Stimulated activated CD4-positive, alpha-beta T cell treated with anti-CD3 and anti-CD28 coated beads, Interleukin-2, amount 100 ng/mL, for 24 hours (primary cell): ENCODE measurements at places on chromosomes 12 and 14.
A peak's percentile ranks its signal among the peaks of the same experiment; 100 is the strongest.

DNA sequence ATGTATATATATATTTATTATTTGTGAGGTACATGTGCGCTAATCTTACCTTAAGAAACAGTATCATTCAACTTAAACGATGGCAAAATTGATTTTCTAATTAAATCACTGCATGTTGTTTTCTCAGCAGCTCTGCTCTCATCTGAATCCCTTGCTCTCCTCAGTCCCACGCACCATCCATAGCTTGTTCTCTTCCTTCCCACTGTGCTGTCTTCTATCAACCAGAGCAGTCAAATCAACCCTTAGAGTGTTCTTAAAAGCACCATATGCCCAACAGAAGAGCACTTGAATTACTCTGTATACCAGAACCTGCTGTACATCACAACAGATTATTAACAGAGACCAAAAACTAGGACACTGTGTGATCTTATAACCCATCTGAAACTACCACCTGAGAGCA, 209.4 kb upstream of the G2E3 start:
- DNase-seq, result no peak

DNA sequence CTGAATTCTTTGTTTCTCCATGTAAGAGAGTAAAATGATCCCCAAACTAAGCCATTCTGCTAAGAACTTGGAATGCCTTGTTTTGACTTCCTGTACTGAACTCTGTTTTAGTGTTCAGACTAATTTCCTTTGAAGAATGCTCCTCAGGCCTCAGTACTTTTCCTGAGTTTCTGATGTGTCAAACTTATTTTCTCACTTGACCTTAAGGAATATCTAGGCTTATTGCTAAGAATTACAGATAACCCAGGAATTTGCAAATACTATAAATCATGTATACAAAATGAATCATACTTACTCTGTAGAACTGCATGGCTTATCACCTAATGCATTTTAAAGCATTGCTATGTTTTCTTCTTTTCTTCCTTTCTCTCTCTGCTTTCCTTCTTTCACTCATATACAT, 93.1 kb upstream of the PKP2 start:
- DNase-seq, result no peak

- DNase-seq, result no peak
Observed at GRCh38 chr12:3718100-3718499, 34.8 kb downstream of the CRACR2A start.

DNA sequence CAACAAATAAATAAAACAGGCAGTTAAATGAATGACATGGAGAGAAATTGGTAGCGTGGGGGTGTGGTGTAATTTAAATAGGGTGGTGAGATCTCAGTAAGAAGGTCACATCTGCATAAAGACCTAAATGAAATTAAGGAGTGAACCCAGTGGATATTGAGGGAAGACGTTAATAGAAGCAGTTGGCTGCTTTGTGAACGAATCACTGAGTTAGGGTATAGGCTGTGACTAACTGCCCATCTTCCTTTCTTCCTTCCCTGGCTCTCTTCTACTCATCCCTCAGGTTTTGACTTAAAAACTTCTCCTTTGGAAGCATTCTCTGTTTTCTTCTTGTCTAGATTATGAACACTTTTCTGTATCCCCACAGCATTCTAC, 64.7 kb downstream of the BTG1 start:
- DNase-seq, result no peak

DNA sequence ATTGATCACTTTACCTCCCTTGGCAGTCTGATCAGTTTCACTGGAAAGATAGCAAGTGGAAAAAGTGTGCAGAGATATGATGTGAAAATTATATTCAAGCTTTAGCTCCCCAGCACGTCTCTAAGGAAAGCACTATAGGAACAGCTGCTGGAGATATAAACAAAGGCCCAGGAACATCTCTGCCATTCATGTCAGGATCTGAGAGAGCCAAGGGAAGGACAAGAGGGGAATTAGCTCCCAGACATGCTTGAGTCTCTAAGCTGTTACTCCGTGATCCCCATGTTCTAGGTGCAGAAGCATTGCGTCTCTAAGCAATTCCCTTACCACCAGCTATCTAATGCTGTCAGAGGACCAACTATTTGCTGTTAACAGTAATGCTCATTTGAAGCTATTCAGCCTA, 700.2 kb downstream of the DIO2 start:
- DNase-seq, result no peak

DNA sequence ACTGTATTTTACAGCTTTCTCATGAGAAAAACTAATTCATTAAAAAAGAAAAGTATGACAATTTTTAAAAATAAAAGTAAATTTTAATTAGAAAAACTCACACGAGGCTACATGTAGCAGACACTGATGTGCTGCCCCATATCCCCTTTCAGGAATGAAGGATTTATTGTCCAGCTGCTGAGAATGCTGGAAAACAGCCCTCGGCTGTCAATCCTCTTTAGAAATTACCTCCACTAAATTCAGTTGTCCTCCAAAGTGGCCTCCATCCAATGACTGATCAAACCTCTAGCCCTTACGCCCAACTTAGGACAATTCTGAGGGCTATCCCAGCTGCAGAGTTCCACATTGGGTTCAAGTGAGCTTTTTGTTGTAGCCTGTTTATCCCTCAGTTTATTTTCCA, 29.8 kb upstream of the AP4S1 start:
- no peak for DNase-seq

GRCh38 chr12:50545213-50545612, 40.4 kb downstream of the DIP2B start:
- DNase-seq, result no peak

DNA sequence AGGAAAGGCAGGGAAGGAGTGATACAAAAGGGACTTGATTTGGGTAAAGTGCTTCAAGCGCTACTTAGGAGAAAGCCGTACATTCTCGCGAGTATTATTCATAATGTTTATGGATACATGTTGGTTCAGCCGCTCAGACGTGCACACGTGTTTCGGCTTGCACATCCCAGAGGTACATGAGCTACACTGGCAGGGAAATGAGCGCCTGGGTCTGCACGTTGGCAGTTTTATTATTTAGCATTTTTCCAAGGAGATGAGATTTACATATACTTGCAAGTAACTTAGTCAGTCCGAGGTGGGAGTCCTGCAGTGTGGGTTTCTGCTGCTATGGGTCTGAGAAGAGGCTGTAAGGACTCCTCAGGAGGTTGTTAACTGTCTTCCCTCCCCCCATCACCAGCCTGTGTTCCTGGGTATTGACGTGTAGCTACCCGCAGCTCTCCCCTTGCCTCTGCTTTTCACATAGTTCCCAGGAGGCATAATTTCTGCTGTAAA, 1.5 kb downstream of the PRKCH start:
- peak; percentile 58 for DNase-seq

DNA sequence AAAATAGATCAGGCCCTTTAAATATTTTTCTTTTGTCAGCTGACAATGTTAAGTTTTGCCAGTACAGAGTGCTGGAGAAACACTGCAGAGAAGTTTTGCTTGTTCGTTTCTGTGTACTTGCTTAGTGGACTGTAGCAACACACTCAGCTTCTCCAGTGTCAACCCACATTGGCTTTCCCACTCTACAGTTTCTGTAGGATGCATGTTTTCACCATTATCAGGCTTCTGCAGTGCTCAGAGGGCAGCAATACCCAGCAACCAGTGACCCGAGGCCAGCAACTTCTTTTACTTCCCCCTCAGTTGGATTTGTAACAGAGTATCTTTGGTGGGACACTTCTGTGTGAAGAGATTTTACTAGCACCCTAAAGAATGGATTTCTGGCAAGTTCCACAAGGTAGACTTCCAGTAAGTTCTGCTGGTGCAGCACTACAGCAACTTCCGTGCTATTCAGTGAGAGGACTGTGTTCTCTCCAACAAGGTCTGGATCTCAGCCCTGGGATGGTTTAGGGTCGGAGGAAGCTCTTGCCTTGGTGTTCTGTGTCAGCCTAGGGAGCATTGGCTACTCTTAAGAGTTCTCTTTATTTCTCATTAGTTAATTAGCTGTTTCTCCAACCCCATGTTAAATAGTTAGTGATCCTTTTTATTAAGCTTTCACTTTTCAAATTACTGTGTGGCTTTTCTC, 70.4 kb downstream of the FUT8 start:
- no peak for DNase-seq

- no peak for DNase-seq
Observed at GRCh38 chr12:66516133-66516532, 162.7 kb downstream of the GRIP1 start.

DNA sequence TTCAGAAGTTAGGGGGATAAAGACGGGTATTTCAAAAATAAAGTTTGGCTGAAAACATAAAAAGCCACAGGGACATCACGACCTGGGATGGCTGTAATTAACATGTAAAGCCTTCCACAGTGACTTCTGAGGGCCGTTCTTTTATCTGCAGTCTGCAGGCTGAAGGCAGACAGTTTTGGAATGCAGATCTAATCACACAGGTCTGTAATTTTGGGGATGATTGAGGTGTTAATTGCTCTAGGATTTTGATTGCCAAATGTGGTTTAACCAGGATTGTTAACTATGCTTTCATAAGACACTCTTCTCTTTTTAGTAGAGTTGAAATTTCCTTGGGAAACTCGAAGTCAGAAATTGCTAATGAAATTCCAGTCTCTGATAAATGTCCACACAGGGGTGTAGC, 355.5 kb downstream of the ATP23 start:
- no peak for DNase-seq

DNA sequence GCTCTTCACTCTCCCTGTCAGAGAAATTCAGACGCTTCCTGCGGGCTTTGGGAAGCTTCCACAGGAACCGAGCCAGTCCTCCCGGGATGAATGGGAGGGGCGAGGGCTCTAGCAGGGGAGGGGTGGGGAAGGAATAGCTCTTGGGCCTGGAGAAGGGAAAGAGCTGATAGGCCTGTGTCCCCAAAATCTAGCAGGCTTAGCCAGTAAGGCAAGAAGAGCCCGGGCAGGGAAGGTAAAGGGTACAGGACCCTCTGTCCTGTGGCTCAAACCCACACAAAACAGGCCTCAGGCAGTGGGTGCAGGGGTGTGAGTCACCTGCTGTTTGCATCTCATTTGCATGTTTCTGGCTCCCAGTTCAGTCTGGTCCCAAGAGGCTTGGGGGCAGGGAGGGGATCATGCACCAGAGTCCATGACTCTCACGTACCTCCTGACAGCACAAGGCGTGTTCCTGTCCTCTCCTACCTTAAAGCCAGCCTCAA, 8.7 kb upstream of the SMUG1 start:
- no peak for DNase-seq

DNA sequence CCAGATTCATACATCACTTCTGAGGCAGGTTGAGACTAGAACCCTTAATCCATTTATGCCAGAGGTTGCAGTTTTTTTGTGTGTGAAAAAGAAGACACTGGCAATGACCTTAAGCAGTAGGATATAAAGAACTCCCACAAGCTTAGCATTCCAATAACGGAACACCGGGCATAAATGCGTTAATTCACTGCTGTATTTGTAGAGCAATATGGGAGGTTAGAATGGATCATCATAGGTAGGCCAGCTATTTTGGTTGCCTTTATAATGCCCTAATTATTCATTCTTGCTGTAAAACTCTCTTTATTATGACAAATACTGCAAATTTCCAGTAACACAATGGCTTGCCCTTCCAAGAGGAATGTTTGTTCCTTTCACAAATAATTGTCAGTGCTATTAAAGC, 322.7 kb downstream of the SOX5 start:
- DNase-seq, result no peak

GRCh38 chr12:28349196-28349595, 158.9 kb downstream of the CCDC91 start:
- no peak for DNase-seq

- no peak for DNase-seq
Observed at GRCh38 chr12:30594509-30594908, 101.2 kb downstream of the IPO8 start.

GRCh38 chr12:52614381-52615207, 3.8 kb downstream of the KRT73 start:
- no peak for DNase-seq

DNA sequence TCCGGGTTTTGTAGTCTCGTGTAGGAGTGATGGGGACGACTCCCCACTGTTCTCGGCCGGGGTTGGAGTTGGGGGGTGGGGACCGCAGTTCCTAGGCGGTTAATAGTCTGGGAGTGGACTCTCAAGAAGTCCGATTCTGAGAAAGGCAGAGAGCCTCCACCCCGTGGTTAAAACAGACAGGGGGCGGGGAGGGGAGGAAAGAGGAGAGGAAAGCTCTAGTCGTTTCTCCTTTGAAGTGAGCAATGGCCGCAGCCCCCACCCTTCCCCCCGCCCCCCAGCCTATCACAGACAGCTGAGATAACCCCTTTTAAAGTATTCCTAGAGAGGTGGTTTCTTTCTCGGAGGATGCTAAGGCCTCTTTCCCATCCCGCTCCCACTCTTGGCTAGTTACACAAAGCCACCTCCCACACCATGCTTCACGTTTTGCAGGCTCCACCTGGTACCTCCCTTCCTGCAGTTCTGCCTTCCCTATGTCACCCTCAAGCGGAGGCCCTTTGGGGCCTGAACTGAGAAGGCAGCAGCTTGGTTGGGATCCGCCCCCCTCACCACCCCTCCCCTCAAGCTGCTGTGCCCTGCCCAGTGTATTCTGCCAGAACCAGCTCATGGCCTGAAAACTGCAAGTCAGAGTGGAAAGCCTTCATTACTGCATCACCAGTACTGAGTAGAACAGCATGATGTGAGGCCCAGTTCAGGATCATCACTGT, 853 bp downstream of the USP5 start:
- peak; percentile 76 for DNase-seq

GRCh38 chr12:2395354-2395977, 342.7 kb downstream of the CACNA1C start:
- peak; percentile 44 for DNase-seq

DNA sequence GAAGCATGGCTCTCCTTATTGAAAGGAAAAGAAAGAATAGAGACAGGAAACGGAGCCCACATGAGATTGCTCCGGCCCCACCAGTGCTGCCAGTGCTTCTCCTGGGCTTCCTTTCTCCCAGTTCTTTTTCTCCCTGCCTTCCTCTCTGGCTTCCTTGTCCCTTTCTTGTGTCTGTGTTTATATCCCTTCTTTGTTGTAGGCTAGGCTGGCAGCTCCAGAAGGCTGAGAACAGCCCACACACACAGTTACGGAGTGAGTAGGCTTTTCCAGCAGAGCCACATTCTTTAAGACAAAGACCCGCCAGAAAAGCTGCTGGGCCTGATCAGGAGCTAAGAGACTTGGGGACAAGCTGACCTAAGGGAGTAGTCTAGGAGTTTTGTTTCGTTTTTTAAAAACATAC, 13.0 kb downstream of the CIPC start:
- DNase-seq, result no peak

DNA sequence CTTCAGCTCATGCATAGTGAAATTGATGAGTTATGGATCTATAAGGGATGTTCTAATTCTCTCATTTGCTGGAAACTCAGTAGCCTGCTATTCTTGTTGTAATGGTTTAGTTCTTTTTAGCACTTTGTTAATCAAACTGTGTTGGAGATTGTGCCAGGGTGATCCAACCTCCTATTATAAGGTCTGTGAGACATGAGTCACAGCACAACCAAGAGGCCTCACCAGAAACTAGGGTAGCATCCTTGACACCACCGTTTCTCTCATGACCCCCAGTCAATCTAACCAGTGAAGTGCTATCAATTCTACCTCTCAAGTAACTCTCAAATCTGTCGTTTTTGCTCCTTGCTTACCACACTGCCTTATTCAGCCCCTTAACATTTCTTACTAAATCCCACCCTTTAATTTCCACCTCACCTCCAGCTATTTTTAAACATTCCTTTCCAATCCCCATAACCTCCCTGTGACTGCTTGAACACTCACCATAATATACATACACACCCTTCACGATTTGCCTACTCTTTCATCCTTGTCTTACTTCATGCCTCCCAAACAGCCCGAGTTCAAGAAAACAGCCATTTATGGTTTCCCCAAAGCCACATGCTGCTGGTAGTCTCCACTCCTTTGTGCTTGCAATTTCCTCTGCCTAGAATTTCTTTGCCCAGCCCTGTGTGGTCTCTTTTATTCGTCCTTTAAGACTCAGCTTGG, 53.9 kb upstream of the NUDT4 start:
- DNase-seq, result no peak

GRCh38 chr14:38931969-38932652, 170.9 kb downstream of the SEC23A start:
- no peak for DNase-seq
